ENCODE measurements at places on chromosomes 5 and 9.

DNA sequence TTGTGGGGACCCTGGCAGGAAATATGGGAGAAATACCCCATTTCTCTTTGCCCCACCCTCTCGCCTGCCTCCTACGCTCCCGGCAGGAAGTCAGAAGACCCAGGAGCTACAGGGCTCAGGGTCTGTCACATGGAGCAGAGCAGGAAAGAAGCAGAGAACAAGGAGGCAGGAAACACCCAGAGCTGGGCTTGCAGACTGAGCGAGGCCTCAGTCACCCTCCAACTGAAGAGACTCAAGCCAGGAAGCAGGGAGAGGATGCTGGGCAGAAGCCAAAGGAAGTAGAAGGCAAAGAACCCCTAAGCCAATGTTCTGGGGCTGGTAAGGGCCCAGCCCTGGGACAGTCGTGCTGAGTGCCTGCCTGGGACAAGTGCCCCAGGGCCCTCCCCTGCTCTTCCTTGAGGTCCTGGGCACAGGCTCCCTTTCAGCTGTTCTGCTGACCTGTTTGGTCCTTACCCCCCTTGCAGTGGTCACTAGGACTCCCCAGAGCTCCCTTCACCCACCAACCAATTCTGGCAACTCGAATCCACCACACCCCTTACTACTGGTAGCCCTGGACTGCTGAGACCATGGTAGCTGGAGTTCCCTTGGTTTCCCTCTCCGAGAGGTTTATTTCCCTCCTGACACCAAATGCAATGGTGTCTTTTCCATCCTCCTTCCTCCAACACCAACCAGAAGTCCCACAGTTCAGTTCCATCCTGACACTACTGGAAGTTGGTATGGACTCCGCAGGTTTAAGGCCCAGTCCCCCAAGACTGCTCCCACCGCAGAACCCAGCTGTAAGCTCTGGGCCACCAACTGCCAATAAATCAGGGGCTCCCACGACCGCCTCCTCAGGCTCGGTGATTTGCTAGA lies 157.5 kb downstream of the COL23A1 start:
- DNase-seq = no peak

DNA sequence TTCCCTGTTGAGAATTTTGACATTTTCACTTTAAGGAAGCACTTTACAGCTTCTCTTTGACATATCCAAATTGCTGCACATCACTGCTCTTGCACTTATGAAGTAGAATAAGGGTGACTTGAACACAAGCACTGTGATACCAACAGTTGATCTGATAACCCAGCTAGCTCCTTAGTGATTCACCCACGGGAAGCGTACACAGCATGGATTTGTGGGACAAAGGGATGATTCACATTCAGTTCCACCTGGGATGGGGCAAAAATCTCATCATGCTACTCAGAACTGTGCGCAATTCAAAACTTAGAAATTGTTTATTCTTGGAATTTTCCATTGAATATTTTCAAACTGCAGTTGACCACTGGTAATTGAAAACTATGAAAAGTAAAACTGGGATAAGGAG lies 1565.5 kb upstream of the CDH9 start:
- no peak for DNase-seq

GRCh38 chr5:13934125-13934524 lies 10.4 kb downstream of the DNAH5 start:
- DNase-seq = no peak

- no peak for DNase-seq
Observed at GRCh38 chr9:111915425-111915758, 18.8 kb downstream of the UGCG start.

GRCh38 chr9:8732367-8733075 lies 932.9 kb upstream of the DMAC1 start:
- no peak for DNase-seq

GRCh38 chr5:172313915-172314314 lies 30.4 kb upstream of the UBTD2 start:
- no peak for DNase-seq

DNA sequence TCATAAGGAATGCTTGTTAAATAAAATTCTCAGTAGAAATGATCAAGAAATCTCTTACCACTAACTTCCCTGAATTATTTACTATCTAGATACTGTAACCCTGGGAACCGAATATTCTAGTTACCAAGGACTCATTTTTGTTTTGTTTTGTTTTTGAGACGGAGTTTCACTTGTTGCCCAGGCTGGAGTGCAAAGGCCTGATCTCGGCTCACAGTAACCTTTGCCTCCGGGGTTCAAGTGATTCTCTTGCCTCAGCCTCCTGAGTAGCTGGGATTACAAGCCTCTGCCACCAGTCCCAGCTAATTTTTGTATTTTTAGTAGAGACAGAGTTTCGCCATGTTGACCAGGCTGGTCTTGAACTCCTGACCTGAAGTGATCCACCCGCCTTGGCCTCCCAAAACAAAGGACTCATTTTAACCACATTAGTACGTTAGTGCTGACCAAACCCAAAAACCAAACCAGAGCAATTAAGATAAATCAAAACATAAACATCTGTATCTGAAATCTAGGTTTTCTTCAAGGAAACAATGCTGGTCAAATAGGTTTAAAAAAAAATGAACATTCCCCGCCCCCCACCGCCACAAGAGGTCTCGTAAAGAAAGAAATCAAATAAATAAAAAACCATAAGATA lies 3.7 kb downstream of the TXN start:
- DNase-seq = no peak

DNA sequence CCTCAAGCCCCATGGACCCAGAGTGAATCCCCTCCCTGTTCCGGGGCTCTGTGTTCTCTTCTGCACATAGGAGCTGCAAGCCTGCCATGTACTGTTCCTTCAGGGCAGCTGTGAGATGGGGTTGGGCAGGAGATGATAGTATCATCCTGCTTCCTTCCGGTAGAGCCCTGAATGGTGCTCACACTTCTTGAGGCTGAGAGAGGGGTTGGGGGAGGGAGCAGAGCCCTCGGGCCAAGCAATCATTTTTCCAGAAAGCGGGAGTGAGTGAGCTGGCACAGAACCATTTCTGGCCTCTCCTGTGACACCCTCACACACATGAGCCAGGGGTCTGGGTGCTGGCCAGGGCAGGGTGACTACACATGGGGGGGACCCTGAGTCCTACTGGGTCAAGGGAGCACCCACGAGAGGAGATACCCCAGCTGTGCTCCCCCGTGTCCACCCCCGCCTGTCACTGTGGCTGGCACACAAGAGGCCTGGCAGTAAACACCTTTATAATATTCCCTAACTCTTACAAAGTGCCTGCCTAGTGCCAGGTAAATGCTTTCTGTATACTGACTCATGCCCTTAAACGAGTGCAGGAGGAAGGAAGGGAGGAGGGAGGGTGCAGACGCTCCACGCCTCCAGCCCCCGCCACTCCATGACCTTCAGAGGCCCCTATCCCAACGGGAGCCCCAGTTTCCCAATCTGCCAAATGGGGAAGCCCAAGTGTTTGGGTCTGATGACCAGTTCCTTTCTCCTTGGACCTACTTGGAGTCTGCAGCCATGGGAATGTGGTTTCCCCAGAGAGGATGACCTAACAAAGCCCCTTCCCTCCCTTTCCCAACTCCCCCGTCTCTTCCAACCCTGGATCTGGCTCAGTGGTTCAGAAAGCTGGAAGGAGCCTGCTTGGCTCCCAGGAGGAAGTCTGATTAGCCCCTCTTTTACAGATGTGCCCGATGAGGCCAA lies 15.5 kb downstream of the AKNA start:
- DNase-seq = peak; percentile 45

GRCh38 chr5:99187611-99188010 lies 258.8 kb upstream of the CHD1 start:
- DNase-seq = no peak

DNA sequence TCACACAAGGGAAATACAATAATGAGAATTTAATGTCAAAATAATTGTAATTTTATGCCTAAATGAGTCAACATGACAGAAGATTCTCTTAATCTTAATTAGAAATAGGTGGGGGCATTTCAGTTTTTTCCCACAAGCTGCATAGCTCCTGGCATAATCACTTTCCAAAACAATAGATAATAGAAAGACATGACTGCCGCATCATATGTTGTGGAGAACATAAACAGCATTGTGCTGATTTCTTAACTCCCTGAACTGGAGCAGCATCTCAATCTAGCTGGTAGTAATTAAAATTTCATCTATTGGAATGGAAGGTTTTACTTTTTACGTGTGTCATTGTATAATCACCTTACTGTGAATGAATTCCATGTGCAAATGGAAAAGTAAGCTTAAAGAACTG lies 112.1 kb downstream of the ST8SIA4 start:
- no peak for DNase-seq

GRCh38 chr5:50889790-50890189 lies 223.4 kb downstream of the PARP8 start:
- no peak for DNase-seq
